LHCN-M2 (cell line): ENCODE measurements at places on chromosomes 3 and 15. TPM values are rescaled to one million over a fixed set of nuclear protein-coding genes. Genes with fewer than 3 reads are reported as not detected.
A peak's percentile ranks its signal among the peaks of the same experiment; 100 is the strongest.

GRCh38 chr3:150454085-150454484 lies 46.0 kb downstream of the TSC22D2 start:
- no peak for DNase-seq

DNA sequence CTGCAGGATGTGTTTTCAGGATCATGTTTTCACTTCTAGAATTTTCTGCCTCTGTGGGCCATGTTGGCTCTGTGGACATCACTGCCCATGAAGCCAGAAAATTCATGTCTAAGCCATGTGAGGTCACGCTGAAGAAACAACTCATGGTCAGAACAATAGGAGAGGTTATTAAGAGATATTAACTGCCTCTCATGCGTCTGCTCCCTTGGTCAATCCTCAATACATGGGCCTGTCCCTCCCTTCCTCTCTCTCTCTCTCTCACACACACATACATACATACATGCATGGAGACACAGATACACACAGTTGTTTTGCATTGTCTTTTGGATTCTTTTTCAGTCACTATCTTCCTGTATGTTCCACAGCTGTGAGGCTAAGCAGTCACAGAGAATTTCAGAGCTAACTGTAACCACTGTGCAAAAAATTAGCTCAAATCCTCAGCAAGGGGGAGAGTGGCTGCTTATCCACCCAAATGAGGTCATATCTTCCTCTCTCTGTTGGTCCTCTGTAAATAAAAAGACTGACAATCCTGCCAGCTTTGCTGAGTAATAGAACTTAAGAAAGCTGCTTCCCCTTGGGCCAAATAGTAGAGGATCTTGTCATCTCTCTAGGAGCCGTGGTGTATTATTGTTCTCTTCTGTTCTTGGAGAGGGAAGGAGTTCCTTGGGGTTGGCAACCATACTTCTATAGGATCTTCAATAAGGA lies 45.6 kb downstream of the LRTM1 start:
- DNase-seq = peak; percentile 78

DNA sequence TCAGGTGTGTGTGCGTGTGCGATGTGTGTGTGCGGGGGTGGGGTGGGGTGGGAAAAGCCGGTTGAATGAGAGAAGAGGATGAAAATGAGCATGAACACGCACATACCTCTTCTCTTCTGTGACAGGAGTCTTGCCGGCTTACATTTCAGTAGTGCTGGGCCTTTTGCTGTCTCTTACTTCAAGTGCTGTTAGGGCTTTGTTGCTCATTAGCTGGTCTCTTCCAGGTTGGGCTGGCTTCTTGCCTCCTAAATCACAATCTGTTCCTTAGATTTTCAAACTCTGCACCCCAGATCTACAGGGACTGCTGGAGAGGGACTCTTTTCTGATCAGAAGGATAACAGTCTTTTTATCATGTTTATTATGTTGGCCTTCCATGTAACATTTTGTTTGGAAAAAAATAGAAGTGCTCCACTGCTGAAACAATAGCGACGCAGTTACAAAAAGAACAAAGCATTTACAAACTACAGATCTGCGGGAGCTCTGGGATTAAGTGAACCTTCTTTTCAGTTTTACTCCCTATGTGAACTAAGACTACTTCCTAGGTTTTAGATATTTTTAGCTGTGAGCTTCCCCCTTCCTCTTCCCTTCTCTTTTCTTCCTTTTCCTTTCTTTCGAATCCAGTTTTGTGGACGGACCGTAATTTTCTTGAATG lies 48.5 kb downstream of the USP13 start:
- DNase-seq = no peak

GRCh38 chr3:50345586-50346234 lies at the start of gene ZMYND10:
Gene ZMYND10, minus strand, starts transcription at chr3:50345732. Its CDS starts 153 bp downstream, at chr3:50345579.
- DNase-seq = no peak

- DNase-seq = no peak
These were observed 68.8 kb downstream of the TCF12 start for GRCh38 chr15:56987286-56987685.

- no peak for DNase-seq
These were observed 42.4 kb upstream of the SLC41A3 start for GRCh38 chr3:126126286-126126685.

GRCh38 chr3:135034891-135035440 lies 239.9 kb downstream of the EPHB1 start:
- DNase-seq = no peak

Gene THRB
- total RNA-seq = 2.6 and 4.4 TPM in 2 replicates

GRCh38 chr15:45200799-45201556 lies 13.2 kb upstream of the SHF start:
- DNase-seq = peak; percentile 82

GRCh38 chr3:24953060-24953771 lies 458.6 kb upstream of the THRB start:
- no peak for DNase-seq

Gene OIP5
- total RNA-seq = 17.3 and 19.5 TPM in 2 replicates

DNA sequence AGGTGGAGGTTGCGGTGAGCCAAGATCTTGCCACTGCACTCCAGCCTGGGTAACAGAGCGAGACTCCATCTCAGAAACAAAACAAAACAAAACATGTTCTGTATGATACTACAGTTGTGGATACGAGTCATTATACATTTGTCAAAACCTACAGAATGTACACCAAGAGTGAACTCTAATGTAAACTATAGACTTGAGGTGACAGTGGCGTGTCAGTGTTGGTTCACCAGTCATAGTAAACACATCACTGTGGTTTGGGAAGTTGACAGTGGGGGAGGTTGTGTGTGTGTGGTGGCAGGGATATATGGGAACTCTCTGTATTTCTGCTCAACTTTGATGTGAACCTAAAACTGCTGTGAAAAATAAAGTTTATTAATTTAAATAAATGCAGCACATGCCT lies 33.0 kb upstream of the GNB5 start:
- no peak for DNase-seq

Gene GP9
- not detected in 2 replicates for total RNA-seq

Gene CEMIP
- total RNA-seq = 1.5 and 4.5 TPM in 2 replicates

DNA sequence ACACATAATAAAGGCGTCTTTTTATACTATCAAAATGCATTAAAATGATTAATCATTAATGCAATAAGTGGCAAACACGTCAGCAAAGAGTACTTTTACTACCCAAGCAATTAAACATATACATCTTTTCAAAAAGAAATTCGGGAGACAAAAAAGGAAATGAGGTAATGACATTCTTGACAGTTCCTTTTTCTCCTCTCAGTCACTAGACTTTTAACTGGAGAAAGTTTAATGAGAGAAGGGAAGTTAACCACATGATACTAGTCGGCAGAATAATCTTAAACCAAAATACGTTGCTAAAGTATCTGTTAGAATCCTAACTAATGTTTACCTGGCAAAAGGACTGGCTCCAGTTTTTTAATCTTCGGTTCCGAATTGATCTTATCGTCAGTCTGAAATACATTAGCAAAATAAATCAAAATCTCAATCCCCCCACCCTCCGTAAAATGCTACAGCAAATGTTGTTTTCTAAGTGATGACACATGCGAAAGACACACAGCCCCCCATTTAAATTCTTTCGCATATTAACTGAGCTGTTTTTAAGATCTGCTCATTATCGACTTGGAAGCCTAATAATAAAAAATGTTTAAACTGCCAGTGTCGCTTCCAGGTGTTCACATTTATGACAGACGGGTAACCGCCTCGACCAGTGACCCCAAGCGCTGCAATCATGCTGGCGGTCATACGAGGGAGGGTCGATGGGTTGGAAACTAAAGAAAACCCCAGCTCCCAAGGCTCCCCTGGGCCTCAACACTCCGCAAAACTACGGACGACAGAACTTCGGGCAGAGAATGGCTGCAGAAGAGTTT lies 778 bp downstream of the MTMR10 start:
- no peak for DNase-seq

DNA sequence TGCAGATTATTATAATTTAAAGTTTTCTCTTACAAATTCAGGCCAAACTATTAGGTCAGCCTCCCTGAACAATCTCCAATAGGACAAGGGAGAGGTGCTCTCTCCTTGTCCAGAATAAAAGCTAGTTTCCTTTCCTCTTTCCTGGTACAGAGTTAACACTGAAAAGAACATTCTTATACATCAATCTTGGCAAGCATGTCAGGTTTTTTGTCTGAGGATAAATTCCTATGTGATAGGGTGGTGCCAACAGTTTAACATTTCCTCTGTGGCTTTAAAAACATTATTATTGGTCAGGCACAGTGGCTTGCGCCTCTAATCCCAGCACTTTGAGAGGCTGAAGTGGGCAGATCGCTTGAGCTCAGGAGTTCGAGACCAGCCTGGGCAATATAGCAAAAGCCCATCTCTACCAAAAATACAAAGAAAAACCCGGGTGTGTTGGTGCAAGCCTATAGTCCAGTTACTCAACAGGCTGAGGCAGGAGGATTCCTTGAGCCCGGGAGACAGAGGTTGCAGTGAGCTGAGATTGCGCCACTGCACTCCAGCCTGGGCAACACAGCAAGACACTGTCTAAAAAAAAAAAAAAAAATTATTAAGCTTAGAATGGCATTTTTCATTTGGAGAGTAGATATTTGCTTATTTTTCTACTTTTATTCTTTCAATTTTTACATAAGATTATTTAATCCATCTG lies 13.7 kb upstream of the ULK4 start:
- no peak for DNase-seq

DNA sequence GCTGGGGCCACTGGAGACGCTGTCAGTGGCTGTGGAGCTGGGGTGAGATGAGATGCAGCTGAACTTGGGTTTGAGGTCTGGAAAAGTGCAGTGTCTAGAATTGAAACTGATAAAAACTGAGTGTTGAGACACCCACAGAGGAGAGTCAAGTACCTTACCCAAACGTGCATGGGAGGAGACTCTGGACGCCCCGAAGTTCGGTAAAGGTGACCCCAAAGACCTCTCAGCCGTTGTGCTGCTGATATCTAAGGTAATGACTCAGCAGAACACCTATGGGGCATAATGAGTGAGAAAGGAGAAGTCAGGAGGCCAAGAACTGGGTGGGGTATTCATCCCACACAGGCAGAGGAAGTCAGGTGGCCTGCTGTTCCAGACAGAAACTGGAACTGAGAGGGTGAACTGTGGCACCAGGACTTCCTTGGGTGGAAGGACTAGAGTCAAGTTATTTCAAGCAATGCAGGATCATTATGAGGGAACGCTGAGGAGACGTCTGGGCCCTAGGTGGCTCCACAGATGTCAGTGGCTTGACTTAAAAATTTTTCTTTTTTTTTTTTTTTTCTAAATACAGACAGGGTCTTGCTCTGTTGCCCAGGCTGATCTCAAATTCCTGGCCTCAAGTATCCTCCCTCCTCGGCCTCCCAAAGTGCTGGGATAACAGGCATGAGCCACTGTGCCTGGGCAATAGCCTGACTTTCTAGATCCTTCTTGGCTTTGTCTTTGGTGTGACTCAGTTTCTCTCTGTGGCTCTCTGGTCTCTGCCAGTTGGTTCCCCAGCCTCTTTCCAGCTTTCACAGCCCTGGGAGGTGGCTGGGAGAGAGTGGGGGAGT lies 67.6 kb upstream of the GCNT3 start:
- no peak for DNase-seq

GRCh38 chr3:33636125-33636850 lies 81.8 kb downstream of the CLASP2 start:
- DNase-seq = peak; percentile 63

Gene OSTN
- total RNA-seq = 0.06 TPM in 1 of 2 replicates, not detected in the other

Gene A4GNT
- not detected in 2 replicates for total RNA-seq

GRCh38 chr3:45049807-45050206 lies 23.7 kb downstream of the CLEC3B start:
- no peak for DNase-seq

- no peak for DNase-seq
These were observed 13.7 kb downstream of the MAP1A start for GRCh38 chr15:43531018-43531670.

Gene EID1
- total RNA-seq = 229 and 243 TPM in 2 replicates

DNA sequence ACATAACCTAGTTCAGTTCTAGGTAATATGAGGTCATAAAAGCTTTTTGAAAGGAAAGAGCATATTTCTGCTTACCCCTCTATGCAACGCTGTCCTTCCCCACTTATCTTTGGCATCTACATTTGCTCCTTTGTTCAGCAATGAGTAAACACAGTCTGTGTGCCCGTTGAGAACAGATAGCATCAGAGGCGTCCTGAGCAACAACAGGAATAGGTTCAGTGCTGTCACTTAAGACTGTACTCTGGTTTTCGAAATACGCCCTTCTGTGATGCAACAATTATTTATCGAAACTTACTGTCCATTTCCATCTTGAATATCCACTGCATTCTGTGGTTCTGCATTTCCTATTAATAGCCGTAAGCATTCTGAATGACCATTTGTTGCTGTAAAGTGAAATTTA lies 84.4 kb downstream of the BTD start:
- DNase-seq = no peak

DNA sequence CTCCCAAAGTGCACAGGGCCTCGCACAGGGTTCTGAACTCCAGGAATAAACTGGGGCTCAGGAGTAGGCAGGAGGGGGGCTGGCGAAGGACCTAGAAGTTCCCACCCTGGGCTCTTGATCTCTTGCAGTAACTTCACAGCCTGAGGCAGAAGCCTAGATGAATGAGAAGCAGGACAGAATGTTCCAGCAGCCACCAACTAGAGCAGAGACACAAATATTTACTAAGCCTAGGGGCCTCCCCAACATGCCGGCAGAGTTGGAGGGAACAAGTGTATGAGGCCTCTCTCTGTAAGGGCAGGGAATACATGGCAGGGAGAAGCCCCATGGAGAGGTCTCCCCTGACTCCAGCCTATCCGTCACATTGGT lies 25.3 kb upstream of the C15orf39 start:
- no peak for DNase-seq

Gene CTXND1
- not detected in 2 replicates for total RNA-seq

DNA sequence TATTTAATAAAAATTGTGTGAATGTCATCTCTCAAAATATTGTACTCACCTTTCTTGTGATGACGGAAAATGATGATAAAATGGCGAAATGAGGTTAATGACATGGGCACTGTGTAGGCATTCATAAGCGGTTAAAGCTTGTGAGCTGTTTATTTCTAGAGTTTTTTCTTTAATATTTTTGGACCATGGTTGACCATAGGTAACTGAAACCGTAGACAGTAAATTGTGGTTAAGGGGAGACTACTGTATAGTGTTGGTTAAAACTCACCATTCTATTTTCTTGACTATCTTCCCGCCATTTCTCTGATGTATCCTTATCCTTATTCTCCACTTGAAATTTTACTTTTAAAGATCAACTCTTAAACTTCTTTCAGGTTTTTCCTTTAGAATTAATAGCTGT lies 14.5 kb downstream of the RNF111 start:
- DNase-seq = no peak

GRCh38 chr3:17320266-17320665 lies 422.2 kb downstream of the TBC1D5 start:
- DNase-seq = peak; percentile 4

GRCh38 chr3:147397155-147397874 lies 9.0 kb downstream of the ZIC4 start:
- no peak for DNase-seq

GRCh38 chr3:151483961-151484520 lies 23.2 kb upstream of the IGSF10 start:
- no peak for DNase-seq

Gene BUB1B
- 63.2 and 72.7 TPM in 2 replicates for total RNA-seq

GRCh38 chr3:30527720-30528119 lies 78.7 kb upstream of the TGFBR2 start:
- no peak for DNase-seq
